NCI-H1092 (cell line): ENCODE measurements at places on chromosomes 3 and 15.

DNA sequence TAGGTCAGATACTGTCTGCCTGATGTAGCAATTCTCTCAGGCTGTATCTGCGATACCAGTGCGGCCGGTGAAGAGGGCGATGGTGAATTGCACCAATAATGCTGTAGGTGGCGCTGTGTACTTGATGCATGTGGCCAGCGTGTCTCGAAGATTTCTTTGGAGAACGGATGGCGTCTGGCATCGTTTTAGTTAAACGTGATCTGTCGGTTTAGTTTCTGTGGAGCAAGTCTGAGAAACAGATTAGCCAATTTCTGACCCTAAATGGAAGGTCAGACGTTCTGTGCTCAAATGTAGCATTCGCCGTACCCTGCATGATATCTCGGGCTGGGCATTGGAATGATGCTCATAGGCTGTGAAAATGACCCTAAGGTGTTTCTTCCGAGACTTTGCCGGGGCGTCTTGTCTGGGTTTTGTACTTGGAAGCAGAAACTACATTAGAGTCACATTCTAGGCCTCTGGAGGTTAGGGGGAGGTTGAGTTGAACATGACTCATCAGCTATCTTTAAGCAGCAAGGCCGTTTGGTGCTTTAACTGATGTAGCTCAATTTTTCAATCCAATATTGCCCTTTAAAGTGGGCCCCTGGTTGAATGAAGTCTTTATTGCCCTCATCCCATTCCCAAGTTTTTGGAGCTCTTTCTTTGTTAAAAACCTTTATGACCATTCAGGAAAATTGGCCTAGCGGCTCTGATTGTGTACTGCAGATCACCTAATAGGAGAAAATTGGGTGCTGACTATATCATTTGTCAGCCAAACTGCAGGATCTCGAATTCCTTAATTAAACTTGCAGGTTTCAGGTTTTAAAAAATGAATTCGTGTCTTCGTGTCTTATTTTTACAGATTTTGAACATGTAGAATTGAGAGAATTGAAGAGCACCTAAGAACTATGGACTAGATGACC lies 80.0 kb downstream of the SQOR start:
- peak; percentile 46 for DNase-seq

- DNase-seq: peak; percentile 5
Observed at GRCh38 chr3:18111796-18112232, 313.3 kb downstream of the SATB1 start.

GRCh38 chr3:173932624-173933023 lies 535.1 kb downstream of the NLGN1 start:
- DNase-seq: no peak

DNA sequence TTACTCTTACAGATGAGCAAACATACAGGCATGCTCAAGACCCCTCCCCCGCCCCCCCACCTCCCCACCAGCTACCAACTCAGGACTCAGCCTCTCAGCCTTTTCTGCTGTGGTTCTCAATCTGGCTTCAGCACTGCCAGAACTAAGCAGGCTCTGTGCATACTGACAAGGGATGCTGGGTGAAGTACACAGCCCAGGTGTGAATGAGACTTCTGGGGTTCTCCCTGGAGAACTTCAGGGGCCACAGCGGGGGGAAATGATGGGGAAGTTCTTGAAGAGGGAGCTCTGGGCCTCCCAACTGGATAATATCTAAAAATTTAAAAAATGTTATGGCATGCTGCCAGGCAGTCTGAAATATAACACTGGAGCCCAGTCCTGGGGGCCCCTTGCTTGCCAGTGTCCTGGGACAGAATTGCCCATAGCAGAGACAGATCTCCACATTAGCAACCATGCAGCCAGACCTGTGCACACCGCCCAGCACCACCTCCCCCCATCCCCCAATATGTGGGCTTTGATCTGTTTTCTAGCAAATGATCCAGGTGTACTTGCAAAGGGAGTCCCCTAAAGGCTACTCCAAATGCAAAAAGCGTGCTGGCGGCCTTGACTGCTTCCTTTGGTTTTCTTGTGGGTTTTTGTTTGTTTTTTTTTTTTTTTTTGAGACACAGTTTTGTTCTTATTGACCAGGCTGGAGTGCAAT lies 41.4 kb downstream of the PGPEP1L start:
- no peak for DNase-seq
